Fibroblast of skin of right biceps (primary cell): ENCODE measurements at places on chromosomes 2 and 18.
A peak's percentile ranks its signal among the peaks of the same experiment; 100 is the strongest.

DNA sequence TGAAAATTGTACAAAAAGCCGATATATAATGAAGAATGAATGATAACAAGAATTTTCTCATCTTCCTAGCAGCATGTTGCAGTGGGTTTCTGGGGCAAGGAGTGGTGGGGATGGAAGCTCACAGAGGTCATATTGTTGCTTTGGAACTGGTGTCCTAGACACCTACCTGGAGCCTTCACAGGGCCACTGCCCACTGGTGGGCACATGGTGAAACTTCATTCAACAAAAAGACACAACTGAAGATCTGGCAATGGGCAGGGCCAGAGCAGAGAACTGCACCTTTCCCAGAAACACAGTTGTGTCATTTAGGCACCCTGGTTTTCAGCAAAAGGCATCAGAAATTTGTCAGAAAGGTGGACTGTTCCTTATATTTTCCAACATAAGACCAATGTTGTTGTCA lies 115.3 kb downstream of the FHOD3 start:
- DNase-seq = peak; percentile 27

GRCh38 chr2:44672431-44672830 lies 269.1 kb upstream of the SIX3 start:
- DNase-seq = no peak

DNA sequence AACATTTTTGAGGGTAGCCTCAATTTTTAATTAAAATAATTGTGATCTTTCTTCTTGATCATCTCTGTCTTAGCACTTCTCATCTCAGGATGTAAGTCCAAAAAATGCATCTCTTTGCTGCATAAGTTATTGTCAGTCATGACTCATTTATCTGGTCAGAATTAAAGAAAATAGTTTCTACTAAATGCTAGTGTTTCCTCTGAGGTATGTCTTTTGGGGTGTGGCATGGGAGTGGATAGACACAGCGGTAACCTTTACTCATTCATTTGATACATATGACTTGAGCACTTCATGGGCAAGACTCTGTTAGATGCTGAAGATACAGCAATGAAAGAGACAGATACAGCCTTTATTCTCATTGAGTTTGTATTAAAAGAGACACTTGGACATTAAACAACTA lies 284.7 kb downstream of the IRS1 start:
- DNase-seq = peak; percentile 62

GRCh38 chr2:211435331-211435730 lies 878.9 kb downstream of the CPS1 start:
- DNase-seq = no peak

DNA sequence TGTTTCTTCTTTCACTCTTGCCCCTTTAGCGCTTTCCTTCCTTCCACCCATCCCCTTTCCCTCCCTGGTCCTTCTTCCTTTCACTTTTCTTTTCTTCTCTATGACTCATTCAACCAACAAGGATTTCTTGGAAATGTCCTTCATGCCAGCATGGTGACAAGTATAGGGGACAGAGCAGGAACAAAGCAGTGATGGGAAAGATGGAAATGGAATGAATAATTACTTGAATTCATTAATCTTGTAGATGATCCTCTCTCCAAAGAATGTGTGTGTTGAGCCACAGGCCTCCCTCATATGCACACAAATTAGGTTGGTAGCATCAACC lies 1.5 kb downstream of the VAMP5 start:
- DNase-seq = peak; percentile 90

DNA sequence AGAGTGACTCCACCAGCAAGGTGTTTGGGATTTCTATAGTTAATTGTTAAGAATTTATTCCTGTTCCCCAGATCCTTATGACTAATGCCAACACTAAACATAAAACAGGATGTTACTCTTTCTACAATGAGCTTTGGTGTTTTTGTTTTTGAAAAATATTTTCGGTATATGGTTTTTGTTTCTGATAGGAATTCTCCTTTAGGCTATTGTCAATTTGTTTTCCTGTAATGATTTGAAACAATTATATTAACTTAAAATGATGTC lies 182.6 kb downstream of the AGAP1 start:
- no peak for DNase-seq

DNA sequence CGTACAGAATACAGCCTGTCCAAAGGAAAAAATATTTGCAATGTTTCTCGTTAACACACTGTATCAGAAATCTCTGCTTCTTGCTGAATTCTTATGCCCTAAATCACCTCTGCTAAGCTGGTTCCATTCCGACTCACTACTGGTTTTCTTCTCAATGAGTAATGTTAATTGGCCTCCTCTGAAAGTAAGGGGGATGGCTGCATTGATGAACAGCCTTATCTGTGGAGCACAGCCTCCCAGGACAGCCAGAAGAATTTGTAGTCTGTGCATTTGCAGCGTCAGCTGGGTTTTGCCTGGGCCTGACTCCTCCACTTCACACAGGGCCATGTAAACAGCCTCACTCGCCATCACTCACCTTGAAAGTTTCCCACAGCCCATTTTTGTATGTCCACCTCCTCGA lies 127.7 kb downstream of the RNF152 start:
- peak; percentile 88 for DNase-seq

DNA sequence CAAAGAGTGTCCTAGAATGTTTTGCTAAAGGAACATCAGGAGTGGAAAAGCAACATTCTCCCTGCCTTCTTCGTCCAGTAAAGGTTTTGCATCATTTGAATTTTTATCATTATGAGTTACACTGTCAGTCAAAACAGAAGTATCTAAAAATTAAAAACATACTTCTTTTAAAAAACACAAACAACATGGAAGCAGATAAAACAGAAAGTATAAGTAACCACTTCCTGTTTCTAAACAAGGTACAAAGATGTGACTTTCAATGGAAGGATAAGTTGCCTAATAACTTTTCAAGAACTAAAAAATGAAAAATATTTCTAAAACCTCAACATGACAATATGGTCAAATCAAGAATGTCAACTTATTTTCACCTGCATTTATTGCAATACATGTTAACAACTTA lies 158.2 kb downstream of the STK39 start:
- DNase-seq = no peak

DNA sequence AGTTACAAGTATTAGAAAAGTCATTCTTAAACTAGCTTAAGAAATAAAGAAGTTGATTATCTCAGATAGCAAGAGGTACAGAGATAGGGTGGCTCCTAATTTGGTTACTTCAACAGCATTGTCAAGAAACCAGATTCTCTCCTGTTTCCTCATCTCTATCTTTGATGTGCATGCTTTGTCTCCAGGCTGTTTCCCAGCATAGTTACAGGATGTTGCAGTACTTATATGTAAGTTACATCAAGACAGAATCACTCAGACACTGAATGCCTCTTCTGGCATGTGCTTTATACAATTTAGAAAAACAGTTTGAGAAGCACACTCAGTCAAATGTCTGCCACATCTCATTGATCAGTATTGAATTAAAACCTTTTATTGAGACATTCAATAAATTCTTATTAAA lies 189.5 kb upstream of the UBE2E3 start:
- peak; percentile 58 for DNase-seq

DNA sequence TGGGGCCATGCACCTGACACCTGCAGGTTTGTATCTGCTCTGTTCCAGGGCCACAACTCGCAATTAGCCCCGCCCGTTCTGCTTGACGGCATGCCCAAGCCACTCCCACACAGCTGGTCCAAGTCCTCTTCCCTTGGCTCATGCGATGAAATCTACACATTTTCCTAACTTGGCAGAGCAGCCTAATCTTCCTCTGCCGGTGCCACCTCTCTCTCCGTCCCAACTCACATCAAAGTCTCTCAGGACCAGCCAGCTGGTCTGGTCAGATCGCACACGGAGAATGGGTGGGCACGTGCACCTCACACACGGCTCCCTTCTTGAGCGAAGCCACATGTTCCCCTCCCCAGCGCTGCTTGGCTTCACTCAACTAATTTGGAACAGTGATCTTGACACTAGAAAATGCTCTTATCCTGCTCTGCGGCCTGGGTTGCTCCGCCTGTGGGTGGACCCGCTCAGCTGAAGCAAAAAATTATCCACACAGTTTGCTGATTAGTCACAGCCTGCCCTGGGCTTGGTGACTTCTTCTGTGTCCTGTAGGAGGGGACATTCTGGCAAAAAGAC lies 176.7 kb downstream of the NRP2 start:
- peak; percentile 85 for DNase-seq

DNA sequence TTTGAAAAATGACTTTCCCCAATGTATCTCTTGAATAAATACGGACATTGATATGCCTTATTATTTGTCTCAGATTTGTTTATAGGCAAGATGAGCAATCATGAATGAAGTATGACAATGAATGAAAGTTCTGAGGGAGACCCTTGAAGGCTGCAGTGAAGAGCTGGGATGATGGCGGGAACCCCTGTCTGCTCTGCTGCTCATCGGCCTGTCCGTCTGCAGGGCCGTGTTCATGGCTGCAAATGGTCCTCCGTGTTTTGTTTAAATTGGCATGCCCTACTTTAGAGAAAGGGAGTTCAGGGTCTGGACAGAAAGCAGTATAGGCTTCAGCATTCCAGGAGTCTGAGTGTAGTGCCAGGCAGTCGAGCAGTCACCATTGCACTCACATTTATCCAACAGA lies 1.2 kb upstream of the HS1BP3 start:
- no peak for DNase-seq

DNA sequence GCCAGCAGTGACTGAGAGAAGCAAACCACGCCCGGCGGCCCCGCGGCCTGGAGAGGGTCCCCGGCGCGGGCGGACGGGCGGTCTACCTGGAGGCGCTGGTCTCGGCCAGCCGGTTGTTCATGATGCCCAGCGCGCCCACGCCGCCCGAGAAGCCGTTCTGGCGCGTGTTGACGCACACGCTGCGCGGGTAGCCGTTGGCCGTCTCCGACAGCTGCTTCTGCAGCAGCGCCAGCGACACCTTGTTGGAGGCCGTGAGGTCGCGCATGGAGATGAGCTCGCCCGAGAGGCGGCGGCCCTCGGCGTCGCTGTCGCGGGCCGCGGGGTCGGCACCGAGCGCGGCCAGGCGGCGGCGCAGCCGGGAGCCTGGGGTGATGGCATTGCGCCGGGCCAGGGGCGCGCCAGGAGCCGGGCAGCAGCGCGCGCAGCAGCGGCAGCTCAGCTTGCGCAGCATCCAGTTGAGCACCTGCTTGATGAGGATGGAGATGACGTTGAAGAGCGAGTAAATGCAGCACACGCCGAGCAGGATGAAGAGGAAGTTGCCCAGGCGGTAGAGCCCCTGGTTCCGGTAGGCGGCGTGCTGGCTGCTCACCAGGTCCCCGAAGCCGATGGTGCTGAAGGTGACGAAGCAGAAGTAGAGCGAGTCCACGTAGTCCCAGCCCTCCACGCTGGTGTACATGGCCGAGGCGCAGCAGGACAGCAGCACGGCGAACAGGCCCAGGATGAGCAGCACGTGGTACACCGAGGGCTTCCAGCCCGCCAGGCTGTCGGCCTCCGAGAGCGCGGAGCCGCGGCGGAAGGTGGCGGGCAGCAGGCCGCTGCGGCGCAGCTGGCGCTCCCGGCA lies 118.1 kb downstream of the MSH2 start:
- peak; percentile 63 for DNase-seq

GRCh38 chr2:139067874-139068273 lies 287.7 kb upstream of the NXPH2 start:
- peak; percentile 3 for DNase-seq

DNA sequence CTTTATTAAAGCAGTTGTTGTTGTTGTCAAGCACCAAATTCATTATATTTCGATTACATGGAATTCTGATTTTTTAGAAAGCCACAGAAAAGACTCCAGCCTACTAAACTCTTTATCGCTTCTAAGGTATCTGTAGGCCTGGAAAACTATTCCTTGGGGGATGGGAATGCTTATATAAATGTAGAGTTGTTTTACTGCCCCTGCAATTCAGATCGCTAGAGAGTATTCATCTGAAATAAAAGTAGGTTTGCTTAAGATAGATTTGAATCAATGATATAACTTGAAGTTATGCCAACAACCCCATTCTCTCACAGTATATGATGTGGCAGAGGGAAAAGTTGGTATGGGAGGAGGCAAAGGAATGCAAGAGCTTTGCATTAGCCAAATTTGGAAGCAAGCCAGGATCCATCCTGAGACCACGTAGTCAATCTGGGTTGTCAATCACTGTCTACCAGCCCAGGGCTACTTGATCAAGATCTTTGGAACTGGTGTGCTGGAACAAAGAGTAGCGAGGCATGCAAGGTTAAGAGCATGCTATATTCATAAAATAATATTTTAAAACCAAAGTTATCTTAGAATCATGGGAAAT lies 95.9 kb downstream of the LYPD6B start:
- DNase-seq = no peak
